ENCODE measurements at places on chromosomes 2 and 18.

GRCh38 chr2:38099099-38100028, 23.4 kb upstream of the CYP1B1 start:
- no peak for DNase-seq

DNA sequence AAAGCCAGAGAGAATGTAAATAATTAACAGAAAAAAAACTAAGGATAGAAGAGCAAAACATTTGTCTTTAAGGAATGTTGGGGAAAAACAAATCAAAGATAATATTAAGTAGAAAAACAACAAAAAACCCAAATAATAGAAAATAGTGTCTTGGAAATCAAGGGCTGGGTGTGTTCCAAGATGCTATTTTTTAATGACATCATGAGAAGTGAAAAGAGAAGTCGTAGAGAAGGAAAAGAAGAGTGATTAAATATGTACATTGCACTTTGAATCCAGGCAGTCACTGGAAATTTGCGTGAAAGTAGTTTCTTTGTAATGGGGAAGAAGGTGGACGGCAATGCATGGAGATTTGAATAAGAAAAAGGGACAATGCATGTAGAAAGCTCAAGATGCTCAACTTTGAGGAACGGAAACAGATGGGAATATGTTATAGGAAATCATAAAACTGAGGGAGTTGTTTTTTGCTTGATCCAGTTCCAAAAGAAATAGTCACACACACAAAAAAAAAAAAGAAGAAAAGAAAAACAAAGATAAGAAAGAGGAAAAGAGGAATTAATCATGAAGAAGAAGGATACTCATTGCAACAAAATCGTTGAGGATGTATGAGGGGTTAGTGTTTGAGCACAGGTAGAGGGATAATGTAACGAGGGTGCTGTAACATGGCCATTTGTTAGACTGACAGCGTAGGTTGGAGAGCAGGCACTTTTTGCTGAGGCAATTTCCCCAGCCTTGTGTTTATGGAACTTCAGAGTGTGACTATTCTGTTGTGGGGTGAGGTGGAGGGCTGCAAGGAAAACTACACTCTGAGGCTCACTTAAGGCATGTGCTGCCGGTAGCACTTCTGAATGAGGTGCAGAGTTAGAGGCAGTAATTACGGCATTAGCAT, 184.1 kb downstream of the CALCRL start:
- no peak for DNase-seq

- no peak for DNase-seq
Measured at GRCh38 chr2:27117995-27118524, 868 bp downstream of the CGREF1 start.

- DNase-seq: no peak
Measured at GRCh38 chr2:88827821-88828220, 136.3 kb downstream of the RPIA start.

GRCh38 chr2:10426726-10427617, 21.2 kb downstream of the ODC1 start:
- DNase-seq: no peak

- peak; percentile 40 for DNase-seq
Measured at GRCh38 chr2:235116885-235117492, 165.2 kb downstream of the SH3BP4 start.

DNA sequence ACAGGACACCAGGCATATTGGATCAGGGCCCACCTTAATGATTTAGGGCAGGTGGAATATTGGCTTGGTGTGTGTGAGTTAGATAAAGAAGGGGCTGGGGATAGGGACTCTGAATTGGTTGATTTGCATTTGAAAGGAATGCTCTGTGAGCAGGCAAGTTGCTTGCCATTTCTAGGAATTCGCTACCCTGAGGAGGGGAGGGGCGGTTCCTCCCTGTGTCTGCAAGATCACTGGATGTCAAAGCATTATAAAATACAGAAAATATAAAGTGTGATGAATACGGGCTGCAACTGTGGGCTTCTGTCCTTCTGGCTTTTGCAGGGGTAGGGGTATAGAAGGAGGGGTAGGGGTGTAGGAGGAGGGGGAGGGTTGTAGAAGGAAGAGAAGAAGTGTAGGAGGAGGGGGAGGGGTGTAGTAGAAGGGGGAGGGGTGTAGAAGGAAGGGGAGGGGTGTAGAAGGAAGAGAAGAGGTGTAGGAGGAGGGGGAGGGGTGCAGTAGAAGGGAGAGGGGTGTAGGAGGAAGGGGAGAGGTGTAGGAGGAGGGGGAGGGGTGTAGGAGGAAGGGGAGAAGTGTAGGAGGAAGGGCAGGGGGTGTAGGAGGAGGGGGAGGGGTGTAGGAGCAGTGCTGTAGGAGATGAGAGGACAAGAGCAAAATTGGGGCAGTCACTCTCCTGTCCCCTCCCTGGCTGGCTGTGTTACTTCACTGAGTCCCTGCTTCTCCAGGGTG, 238.0 kb upstream of the COPS8 start:
- no peak for DNase-seq

- peak; percentile 60 for DNase-seq
Measured at GRCh38 chr2:8412586-8412985, 269.3 kb upstream of the ID2 start.

DNA sequence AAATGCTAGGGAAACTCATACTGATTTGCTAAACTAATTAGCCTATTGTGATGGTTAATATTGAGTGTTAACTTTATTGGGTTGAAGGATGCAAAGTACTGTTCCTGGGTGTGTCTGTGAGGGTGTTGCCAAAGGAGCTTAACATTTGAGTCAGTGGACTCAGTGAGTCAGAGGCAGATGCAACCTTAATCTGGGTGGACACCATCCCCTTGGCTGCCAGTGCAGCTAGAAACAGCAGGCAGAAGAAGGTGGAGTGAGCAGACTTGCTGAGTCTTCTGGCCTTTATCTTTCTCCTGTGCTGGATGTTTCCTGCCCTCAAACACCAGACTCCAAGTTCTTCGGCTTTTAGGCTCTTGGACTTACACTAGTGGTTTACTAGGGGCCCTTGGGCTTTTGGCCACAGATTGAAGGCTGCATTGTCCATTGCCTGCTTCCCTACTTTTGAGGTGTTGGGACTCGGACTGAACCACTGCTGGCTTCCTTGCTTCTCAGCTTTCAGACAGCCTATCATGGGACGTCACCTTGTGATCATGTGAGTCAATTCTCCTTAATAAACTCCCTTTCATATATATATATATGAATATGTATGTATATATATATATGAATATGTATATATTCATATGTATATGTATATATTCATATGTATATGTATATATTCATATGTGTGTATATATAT, 69.7 kb downstream of the RPRM start:
- no peak for DNase-seq

GRCh38 chr18:49017813-49018553, 67.2 kb upstream of the SMAD7 start:
- DNase-seq: no peak

- no peak for DNase-seq
Measured at GRCh38 chr18:42743373-42744138, 371.9 kb downstream of the RIT2 start.

- DNase-seq: no peak
Measured at GRCh38 chr18:3015204-3015592, 2.3 kb upstream of the LPIN2 start.

DNA sequence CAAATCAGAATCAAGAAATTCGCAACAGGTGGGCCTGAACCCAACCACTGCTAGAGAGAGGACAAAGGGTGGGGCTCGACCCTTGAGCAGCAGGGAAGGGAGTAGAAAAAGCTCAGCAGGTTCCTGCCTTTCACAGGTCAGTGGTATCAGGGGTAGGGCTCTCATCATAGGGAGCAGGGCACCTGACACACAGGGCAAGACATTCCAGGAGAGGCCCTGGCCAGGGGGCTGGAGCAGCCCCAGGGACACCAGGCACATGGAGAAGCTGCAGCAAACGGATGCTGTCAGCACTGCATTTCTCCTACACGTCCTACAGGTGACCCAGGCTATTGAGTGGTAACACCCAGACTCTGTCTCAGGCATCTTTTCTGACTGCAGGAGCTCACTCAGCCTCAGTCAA, 17.2 kb upstream of the MLPH start:
- no peak for DNase-seq

GRCh38 chr2:133886735-133887675, 318.7 kb upstream of the NCKAP5 start:
- peak; percentile 72 for DNase-seq

GRCh38 chr2:98852932-98853331, 83.1 kb downstream of the CRACDL start:
- no peak for DNase-seq

DNA sequence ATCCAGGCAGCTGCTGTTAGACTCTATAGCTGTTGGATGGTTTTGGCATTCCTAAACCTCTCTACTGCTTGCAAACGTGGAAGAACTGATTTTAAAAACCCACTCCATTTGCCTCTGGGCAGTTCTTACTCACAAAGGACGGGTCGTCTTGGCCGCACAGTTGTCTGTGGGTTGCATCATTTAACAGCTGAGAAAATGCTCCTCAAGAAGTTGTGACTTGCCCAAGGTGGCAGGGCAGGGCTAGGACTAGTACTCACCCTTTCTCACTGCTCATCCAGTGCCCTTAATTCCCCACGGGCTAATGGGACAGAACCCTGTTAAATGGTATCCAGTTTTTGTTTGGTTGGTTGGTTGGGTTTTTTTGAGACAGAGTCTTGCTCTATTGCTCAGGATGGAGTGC, 997 bp upstream of the DRC1 start:
- DNase-seq: no peak

DNA sequence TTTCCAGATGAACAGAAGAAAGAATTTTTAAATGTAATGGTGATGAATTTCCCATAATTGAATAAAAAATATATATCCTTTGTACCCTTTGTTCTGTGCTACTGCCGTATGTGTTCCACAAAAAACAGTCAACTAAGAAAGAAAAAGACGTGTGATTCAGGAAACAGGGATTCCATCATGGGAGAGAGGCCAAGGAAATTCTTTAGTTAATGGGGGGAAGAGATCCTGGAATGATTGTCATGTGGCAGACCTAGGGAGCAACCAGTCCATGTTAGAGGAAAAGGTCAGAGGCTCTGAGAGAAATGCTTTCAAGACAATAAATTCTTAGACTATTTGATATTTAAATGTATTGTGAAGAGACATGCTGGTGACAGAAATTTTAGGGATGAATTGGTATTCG, 76.6 kb downstream of the CPO start:
- DNase-seq: no peak

DNA sequence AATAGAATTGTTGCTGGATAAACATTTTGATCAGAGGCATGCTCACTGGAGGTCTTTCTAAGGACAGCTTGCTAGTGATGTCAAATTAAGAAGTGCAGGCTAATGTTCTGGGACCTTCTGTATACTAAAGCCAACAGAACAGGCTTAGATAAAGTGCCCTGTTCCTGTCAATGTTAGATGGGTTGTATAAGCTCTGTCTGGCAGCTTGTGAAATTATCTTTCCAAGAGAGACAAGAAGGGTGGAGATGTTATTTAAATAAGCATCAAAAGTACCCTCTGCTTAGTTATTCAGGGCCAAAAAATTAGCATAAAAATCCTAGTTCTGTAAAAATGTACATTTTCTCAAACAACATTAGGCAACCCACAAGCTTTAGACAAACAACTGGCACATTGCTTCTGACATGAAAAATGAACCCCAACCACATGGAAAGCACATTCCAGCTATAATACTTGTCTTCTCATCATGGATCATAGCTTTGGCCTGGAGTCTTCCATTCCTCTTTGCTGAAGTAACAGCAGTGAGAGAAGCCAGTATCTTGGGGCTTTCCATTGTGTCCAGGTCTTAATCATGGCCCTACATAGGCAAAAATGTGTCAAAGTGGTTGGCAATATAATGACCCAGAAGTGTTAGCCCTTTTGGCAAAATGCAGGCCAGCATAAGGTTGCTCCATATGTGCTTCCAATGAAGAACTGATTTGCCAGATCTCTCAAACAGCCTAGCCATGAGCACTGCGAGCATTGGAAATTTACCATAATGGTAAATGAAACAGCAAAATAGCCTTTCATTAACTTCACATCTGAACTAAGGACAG, 478.1 kb upstream of the ZNF804A start:
- DNase-seq: no peak

DNA sequence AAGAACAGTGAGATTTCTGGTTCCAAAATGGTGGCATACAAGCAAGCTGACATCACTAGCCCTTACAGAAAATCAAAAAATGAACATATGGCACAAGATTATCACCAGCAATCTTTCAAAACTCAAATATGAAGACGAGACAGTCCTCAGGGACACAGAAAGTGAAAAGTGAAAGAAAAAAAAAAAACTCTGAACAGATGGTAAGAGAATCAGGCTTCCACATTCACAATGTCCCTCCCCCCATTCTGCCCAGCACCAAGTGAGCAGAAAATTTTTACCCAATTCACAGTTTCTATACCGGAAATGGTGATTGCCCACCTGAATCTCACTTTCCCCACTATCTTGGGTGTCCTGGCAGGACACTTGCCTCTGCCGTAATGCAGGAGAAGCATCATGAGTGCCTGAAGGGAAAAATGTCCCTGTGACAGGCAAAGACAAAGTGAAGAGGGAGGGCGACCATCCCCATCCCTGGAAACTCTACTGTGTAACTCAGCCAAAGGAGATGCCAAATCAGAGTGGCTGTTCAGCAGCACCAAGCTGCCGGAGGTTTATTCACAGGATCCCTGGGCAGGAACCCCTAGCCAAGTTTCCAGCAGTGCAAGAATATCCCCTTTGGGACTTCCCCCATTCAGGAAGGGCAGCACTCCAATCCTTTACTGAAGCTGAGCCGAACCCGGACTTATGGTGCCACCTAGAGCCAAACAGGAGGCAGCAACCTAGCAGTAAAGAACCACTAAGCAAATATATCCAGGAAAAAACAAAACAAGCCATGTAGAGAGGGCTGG, 312.2 kb downstream of the LRATD1 start:
- DNase-seq: no peak

DNA sequence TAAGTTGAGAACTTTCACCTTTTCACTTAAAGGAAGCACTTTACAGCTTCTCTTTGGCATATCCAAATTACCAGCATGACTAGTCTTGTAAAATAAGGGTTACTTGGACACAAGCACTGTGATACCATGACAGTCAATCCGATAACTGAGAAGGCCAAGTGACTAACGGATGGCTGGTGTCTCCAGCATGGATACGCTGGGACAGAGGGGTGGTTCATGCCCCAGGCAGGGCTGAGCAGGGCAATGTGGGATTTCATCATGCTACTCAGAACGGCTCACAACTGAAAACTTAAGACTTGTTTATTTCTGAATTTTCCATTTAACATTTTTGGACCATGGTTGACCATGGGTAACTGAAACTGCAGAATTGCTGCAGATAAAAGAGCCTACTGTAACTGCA, 43.1 kb upstream of the GPR155 start:
- no peak for DNase-seq

- DNase-seq: no peak
Measured at GRCh38 chr2:143720095-143720664, 591.0 kb downstream of the ARHGAP15 start.

- DNase-seq: peak; percentile 67
Measured at GRCh38 chr2:98444436-98445176, at the start of gene INPP4A. Gene INPP4A, plus strand, starts transcription at chr2:98444858. Its CDS starts 75,191 bp downstream, at chr2:98520049.

All from putamen (tissue), 1 donor.